ENCODE measurements at places on chromosomes 4 and X.

GRCh38 chr4:77268108-77268507 is 111.1 kb downstream of the CCNG2 start:
- no peak for DNase-seq

- no peak for DNase-seq
Observed at GRCh38 chr4:141810038-141810711, 173.8 kb downstream of the IL15 start.

DNA sequence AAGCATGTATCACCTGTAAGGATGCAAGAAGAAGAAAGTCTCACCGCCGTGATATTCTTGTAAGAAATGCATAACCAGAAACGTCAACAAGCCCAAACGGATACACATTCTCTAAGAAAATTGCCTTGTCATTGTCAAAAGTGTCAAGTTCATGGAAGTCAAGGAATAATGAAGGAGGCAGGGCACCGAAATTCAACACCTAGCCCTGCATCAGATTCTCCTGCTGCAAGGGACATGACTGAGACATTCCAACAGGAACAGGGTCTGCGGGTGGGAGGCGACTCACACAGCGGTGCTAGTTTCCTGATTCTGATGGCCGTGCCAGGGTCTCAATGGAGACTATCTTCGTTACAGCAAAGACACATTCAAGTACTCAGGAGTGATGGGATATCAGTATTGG is 26.7 kb downstream of the IRF2 start:
- DNase-seq, result no peak

- DNase-seq, result no peak
Observed at GRCh38 chr4:152979731-152980330, 43.7 kb downstream of the FHDC1 start.

DNA sequence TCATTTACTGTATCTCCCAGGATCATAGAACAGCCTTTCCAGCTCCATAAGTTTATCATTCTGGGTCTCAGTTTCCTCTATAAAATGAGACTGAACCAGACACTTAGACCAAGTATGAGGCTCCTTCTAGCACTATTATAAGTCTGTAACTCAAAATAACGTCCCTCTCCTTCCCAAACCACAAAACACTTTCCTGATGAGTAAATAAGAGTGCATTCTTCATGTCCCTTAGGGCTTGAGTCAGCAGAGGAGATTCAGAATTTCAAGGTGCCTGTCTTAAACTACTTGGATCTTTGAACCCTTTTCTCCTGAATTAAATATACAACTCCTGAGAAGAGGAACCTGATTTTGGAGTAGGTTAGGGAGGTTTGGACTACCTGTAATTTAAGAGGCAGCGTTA is 62.6 kb downstream of the GLRA2 start:
- no peak for DNase-seq

DNA sequence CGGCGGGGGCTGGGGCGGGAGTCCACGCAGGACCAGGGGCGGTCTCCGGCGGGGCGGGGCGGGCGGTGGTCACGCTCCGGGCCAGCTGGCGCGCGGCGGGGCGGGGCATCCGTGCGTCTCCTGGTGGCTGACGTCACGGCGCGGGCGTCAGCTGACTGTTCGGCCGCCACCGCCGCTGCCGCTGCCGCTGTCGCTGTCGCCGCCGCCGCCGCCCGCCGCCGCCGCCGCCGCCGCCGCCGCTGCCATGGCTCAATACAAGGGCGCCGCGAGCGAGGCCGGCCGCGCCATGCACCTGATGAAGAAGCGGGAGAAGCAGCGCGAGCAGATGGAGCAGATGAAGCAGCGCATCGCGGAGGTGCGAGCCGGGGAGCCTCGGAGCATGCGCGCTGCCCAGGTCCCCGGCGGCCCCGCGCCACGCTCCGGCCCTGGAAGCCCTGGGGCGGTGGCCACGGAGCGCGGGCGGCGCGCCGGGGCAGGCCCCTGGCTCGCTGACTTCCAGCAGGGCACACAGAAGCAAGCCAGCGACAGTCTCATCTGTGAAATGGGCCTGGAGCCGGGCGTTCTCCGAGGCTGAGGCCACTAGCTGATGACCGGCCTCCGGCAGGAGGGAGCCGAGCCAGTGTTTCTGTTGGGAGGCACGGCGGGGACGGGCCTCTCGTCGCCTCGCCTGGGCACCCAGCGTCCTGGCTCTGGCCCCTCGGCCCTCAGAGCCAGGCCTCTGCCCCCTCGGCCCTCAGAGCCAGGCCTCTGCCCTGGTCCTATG is at the start of gene FAM50A:
TSS of gene FAM50A (plus strand) at position 150 of the 763 bp plus-strand sequence. CDS start at position 245, 95 bp downstream.
- DNase-seq, result peak; percentile 81

- no peak for DNase-seq
Observed at GRCh38 chr4:174278467-174278866, 5.0 kb downstream of the FBXO8 start.

- DNase-seq, result no peak
Observed at GRCh38 chr4:178871476-178871875, 1429.2 kb upstream of the AGA start.

- no peak for DNase-seq
Observed at GRCh38 chr4:54625391-54625790, 32.4 kb upstream of the KIT start.

DNA sequence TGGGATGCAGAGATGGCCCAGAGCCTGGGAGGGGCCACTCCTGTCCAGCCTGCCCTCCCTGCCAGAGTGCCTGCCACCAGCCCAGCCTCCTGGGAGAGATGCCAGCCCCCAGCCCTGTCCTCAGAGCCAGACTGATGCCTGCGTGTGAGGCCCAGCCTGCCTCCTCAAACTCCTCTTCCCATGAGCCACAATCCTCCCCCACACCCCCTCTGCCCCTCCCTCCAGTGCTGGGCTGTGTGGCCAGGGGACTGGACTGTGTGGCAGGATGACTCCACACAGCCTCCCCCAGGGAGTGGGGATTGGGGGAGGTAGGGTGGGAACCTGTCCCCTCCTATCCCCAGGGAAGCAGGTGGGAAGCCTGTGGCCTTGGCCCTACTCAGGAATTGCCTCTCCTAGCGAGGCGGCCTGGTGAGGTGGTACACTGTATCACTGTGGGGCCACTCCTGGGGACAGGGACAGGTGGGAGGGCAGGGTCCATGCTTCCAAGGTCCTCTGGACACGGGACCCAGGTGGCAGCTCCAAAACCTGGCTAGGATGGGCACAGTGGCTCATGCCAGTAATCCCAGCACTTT is 4.3 kb upstream of the SH3BP2 start:
- no peak for DNase-seq

- DNase-seq, result no peak
Observed at GRCh38 chrX:99398545-99398944, 1011.5 kb downstream of the PCDH19 start.

DNA sequence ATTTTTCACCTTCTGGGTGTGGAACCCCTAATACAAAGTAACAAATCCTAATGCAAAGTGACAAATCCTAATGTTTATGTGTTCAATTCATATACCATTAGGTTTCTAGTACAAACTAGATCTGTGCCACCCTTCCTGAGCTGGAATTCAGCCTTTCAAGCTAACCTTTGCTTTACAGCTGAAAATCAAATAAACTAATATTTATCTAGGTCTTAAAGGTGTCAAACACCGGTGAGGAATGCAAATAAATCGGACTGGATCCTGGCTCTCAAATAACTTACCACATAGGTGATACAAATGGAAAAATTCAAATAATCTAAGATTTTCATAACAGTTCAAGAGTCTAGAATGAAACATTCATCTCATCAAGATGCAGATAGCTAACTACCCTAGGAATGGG is 11.6 kb downstream of the IRF2 start:
- no peak for DNase-seq

- no peak for DNase-seq
Observed at GRCh38 chr4:26310264-26310663, 10.6 kb upstream of the RBPJ start.

GRCh38 chrX:13131396-13132137 is 87.1 kb upstream of the FAM9C start:
- DNase-seq, result peak; percentile 86

- no peak for DNase-seq
Observed at GRCh38 chrX:109392895-109393294, 89.0 kb downstream of the GUCY2F start.

DNA sequence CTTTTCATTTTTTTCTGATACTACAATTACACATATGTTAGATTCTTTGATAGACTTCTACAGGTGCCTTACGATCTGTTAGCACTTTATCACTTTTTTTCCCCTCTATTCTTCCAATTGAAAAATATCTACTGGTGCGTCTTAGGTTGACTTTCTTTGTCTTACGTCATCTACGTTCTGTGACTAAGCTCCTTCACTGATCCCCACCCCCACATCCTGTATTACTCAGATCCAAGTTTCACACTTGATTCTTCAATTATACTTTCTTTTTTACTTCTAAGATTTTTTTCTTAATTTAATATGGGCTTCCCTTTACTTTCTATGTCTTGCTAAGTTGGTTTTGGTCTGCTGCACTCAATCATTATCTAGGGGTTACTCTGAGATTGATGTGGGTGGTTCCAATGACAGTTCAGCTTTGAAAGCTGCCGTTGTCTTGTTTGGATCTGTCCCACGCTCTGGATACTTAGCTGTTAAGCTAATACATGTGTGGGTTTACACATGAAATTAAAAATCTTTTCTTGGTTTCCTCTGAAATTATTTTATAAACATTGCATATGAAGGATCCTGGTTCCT is 1321.1 kb downstream of the RAPGEF2 start:
- DNase-seq, result no peak

GRCh38 chrX:42127563-42127962 is 204.2 kb upstream of the CASK start:
- no peak for DNase-seq

DNA sequence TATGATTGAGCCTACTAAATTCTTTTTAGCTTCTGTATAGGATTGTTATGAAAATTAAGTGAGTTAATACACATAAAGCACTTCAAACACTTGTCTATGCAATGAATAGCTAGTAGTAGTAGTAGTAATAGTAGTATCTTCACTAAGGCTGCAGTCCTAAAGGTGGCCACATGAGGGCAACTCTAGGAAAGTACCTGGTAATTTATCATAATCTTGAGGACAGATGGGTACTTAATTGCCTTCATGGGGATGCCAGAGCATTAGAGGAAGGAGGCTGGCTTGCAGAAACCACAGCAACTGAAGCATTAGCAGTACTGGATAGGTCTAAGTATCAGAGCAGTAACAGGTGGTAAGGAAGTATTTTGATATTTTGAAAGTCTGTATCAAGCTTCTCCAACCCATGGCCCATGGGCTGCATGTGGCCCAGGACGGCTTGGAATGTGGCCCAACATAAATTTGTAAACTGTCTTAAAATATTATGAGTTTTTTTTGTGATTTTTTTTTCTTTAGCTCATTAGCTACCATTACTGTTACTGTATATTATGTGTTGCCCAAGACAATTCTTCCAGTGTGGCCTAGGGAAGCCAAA is 17.3 kb downstream of the NIPAL1 start:
- DNase-seq, result peak; percentile 56

- DNase-seq, result no peak
Observed at GRCh38 chr4:121304893-121305292, 75.9 kb downstream of the QRFPR start.

GRCh38 chrX:116726806-116727205 is 264.0 kb upstream of the CT83 start:
- DNase-seq, result no peak

- DNase-seq, result no peak
Observed at GRCh38 chrX:10254739-10255138, 98.0 kb downstream of the CLCN4 start.

GRCh38 chrX:149512225-149512885 is 7.2 kb upstream of the IDS start:
- peak; percentile 71 for DNase-seq

- DNase-seq, result no peak
Observed at GRCh38 chr4:98113012-98113411, 30.3 kb downstream of the STPG2 start.

DNA sequence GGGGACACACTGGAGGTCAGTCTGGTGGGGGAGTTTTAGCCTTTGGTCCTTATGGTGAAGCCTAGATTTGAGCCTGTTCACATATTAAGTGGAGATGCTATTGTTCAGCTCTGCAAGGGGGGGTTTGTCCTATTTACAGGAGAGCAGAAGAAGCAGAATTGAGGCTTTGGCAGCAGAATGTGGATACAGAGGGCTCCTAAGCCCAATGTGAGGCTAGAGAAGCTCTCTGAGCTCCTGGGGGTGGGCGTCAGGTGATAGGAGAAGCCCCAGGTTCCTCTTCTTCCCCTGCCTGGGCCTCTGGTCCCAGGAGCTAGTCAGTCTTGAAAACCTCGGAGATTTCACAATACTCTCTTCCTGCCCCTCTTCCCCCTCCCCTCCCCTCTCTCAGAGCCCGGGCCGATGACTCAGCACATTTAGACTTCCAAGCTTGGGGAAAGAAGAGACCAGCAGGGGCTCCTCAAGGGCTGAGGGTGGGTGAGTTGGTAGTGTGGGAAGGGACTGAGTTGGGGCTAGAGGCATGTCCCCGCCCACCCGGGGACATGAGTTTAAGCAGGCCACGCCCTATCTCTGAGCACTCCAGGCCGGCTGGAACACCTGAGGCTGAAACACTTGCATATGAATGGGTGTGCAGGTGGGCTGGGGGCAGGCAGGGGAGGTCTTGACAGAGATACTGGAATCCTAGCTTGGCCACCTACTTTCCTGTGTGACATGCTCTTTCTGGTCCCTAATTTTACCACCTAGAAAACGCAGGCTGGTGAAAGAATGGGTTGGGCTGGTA is 3.4 kb downstream of the TFE3 start:
- peak; percentile 87 for DNase-seq

GRCh38 chr4:98529970-98530569 is 128.3 kb downstream of the TSPAN5 start:
- DNase-seq, result no peak

GRCh38 chr4:14117575-14118238 is 490.2 kb upstream of the BOD1L1 start:
- DNase-seq, result no peak

- DNase-seq, result no peak
Observed at GRCh38 chr4:123346330-123346940, 50.2 kb upstream of the SPRY1 start.

GRCh38 chr4:55445921-55446577 is 50.3 kb downstream of the TMEM165 start:
- DNase-seq, result no peak

- peak; percentile 33 for DNase-seq
Observed at GRCh38 chr4:173231916-173232315, 63.3 kb downstream of the GALNT7 start.

GRCh38 chrX:150873616-150874015 is 24.9 kb downstream of the CD99L2 start:
- no peak for DNase-seq

- DNase-seq, result no peak
Observed at GRCh38 chr4:6418193-6418755, 54.1 kb downstream of the PPP2R2C start.

DNA sequence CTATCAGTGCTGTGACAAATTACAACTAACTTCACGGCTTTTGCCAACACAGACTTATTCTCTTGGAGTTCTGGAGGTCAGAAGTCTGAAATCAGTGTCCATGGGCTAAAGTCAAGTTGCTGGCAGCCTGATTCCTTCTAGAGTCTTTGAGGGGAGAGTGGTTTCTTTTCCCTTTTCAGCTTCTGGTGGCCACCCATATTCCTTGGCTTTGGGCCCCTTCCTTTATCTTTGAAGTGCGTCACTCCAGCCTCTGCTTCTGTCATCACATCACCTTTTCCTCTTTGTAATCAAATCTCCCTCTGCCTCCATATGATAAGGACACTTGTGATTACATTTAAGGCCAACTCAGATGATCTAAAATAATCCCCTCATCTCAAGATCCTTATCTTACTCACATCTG is 9.0 kb downstream of the FAM114A1 start:
- DNase-seq, result no peak

Data from suppressor macrophage (primary cell).